Activated CD4-positive, alpha-beta T cell treated with anti-CD3 and anti-CD28 coated beads, Interleukin-2, amount 10 ng/mL, durations not matched to agents 7 days and 5 days (primary cell): ENCODE measurements at places on chromosomes 13 and 19. TPM values are rescaled to one million over a fixed set of nuclear protein-coding genes. Genes with fewer than 3 reads are reported as not detected.

DNAJC15 gene
- 18.5 TPM for total RNA-seq

GRCh38 chr19:23554548-23554947 is 132.5 kb downstream of the ZNF675 start:
- DNase-seq: no peak

DNA sequence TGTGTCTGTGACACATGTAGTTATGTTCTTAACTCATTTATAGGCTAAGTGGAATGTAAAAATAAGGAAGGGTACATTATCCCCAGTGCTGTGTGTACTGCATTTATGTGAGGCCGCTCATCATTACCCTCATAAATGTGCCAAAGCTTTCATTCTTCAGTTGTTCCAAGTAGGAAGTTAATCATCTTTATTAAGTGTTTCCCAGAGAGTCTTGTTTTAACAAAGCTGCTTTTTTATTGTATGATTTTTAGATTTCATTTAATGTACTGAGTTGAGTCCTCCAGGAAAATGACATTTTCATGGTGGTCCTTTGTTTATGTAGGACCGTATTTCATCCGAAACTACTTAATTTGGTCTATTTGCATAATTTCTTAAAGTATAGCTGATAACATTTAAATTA is 379.8 kb downstream of the DLEU7 start:
- no peak for DNase-seq

DNA sequence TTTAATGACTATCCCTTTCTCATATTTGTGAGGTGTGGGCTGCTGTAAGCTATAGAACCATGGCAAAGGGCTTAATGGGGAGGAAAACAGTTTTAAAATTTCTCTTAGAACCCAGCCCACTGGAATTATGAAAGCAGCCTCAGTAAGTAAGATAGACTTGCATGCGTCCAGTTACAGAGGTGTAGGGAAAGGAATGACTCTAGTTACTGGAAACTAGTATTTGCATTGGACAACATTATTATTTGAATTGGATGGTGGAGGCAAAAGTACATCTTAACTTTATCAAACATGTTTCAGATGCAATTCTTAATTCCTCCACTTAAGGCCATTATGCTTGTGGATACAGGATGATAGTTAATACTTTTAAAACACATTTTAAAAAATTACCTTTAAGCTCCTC is 292.9 kb downstream of the SPRY2 start:
- no peak for DNase-seq
